ENCODE measurements at places on chromosomes 2 and 18.

GRCh38 chr2:89833116-89833779, 1141.8 kb downstream of the RPIA start:
- no peak for DNase-seq

- DNase-seq, result no peak
These were observed 76.6 kb downstream of the INPP4A start for GRCh38 chr2:98521266-98521665.

DNA sequence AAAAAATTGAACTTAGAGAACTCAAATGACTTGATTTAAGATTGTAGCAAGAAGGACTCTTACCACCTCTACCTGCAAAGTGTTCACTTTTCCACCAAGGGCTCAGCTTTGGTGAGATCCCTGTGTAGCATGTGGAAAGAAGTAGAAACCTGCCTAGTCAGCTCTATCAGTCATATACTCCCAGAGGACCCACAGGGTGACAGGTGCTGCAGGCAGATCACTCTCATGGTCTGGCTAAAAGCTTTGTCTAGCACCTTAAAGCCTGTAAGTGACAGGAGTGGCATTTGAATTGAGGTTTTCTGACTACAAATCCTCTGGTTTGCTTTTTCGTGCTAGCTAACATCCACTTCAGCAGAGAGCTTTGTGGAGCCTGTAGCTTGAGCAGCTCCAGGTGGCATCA, 18.7 kb upstream of the NEMP2 start:
- no peak for DNase-seq

DNA sequence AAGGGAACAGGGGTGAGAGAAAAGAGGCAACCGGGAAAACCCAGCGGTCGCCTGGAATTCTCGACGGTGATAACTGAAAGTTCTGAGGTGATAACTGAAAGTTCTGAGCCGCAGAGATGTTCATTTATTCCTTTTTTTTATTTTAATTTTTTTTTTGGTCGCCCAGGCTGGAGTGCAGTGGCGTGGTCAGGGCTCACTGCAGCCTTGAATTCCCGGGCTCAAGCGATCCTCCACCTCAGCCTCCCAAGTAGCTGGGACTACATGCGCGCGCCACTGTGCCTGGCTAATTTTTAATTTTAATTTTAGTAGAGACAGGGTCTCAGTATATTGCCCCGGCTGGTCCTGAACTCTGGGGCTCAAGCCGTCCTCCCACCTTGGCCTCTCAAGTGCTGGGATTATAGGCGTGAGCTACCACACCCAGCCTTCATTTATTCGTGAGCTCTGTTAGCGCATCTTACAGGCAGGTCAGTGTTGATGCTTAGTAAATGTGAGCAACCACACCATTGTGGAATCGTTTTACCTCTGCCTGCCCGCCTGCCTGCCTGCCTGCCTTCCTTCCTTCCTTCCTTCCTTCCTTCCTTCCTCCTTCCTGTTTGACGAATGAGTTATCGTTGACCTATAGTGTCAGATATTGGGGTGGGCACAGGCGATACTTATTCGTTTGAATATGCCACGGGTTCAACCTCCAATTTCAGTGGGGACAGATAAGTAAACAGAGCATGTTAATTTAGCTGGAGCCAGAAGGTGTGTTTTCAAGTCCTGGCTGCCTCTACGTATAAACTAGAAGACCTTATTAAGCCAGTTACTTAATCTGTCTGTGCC, 557 bp upstream of the E2F6 start:
- no peak for DNase-seq

DNA sequence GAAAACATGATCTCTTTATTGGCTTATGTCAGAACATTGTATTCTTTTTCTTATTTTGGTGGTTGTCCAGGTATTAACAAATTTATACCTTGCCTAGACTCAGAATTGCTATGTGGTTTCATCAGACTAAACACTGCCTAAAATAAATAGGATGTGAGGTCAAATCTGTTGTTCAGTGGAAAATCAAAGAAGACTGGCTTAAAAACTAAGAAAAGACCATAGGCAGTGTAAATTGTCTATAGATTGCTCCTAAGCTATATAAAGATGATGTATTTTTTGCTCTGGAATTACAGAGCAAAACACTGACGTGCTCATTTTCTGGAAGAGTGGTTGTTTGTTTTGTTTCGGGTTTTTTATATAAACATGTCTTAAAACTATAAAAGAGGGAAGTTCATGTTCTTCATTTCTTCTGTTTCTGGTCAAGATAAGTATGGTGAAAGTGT, 266.0 kb downstream of the ALPK2 start:
- DNase-seq, result no peak

GRCh38 chr2:10332402-10333246, 29.9 kb downstream of the HPCAL1 start:
- DNase-seq, result no peak

GRCh38 chr18:43534511-43534910, 257.2 kb upstream of the SYT4 start:
- DNase-seq, result no peak

DNA sequence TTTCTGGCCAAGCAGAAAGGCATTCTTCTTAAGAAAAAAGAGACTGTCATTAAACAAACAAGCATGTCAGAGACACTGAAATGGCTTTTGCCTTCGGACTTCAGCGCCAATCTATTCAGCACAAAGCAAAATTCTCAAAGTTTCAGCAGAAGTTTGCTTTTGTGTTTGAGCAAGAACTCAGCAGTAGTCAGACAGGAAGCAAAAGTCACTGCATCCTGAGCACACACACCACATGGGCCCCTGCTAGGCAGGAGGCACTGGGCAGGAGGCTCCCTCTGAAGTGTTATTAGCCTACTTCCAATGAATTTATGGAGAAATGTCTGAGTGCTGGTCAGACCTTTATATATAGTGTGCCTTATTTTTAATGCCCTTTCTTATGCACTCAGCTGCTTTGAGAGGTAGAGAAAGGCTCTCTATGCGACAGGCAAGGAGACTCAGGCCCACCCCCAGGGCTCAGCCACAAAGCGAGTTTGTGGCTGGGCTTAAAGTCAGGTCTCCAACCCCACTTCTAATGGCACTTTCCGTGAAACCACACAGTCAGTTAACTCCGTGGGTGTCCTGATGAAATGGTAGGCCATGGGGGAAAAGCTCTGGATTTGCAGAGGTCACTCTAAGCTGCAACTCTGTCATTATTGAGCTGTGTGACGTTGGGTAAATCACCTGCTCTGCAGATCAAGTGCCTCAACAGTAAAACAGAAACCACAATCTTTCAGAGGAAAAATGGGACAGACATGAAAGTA, 161.0 kb upstream of the TMEM200C start:
- DNase-seq, result no peak

- no peak for DNase-seq
These were observed 83.5 kb upstream of the RAB12 start for GRCh38 chr18:8525692-8526091.

DNA sequence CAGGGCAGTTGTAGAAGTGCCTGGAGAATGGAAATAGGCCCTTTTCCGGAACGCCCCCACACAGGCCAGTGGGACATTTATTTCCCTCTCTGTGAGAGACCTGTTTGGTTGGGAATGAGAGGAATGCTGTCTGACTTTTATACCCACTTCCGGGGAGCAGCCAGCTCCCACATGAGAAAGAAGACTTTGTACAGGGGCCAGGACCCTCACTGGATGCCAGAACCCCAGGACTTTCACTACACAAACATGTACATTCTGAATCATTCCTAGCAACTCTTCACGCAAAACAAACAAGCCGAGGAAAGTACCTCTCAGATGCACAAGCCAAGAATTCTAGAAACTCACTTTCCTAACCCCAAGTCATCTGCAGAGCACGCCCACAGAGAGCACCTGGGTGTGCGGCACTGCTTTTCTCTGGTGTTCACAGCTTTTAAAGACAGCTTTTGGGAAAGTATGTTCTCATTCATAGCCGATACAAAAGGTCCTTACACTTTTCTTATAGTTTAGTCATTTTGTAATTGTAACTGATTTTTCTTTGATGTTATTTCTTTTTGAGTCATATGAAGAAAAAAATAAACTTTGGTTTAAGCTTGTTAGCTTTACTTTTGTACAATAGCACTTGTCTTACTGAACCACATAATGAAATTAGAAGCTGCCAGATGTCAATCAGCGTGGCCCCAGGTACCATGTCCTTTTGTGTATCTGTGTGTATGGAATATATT, 856.1 kb upstream of the ID2 start:
- DNase-seq, result no peak

DNA sequence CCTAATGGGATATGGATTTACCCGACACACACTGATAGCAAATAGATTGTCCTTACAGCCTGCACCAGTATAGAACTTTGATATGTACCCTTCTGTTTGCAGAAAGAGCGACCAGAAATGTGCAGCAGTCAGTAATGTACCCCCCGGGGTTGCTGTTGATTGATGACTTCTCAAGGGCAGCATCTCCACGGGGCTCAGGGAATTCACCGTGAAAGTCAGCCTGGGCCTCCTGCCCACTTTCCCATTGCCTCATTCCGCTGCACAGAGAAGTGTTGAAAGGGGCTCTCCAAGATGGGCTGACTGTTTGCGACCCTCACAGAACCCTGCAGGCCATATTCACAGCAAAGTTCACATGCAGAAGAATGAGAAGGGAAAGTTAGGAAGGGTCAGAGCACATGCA, 241.3 kb downstream of the PRKCE start:
- DNase-seq, result no peak

DNA sequence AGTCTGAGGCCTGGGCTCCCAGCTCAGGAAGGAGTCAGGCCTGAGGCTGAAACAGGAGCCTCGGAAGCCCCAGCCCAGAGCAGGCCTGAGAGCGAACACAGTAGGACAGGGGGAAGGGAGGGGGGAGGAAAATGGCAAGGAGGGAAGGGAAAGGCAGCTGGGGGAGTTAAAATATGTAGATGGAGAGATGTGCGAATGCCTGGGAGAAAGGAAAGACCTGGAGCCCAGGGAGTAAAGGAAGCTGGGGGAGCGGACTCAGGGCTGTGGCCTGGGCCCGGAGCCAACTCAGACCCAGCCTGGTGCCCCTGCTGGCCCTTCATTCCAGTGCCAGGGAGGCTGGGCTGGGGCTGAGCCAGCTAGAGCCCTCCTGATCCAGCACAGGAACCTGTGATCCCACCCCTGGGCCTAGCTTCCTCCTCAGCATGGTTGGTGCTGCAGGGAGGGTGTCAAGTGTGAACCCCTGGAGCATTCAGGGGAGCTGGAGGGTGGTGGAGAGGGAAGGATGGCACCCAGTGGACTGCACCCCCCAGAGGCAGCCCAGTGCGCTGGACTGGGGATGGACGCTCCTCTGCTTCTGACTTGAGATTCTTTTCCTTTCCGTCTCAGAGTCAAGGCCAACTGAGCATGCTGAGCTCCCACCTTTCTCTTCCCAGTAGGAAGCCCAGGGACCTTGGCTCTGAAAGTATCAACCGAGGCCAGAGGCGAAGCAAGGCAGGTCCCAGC, 46.3 kb downstream of the EMX1 start:
- DNase-seq, result no peak

GRCh38 chr2:172995323-172996244, 80.1 kb upstream of the MAP3K20 start:
- no peak for DNase-seq

DNA sequence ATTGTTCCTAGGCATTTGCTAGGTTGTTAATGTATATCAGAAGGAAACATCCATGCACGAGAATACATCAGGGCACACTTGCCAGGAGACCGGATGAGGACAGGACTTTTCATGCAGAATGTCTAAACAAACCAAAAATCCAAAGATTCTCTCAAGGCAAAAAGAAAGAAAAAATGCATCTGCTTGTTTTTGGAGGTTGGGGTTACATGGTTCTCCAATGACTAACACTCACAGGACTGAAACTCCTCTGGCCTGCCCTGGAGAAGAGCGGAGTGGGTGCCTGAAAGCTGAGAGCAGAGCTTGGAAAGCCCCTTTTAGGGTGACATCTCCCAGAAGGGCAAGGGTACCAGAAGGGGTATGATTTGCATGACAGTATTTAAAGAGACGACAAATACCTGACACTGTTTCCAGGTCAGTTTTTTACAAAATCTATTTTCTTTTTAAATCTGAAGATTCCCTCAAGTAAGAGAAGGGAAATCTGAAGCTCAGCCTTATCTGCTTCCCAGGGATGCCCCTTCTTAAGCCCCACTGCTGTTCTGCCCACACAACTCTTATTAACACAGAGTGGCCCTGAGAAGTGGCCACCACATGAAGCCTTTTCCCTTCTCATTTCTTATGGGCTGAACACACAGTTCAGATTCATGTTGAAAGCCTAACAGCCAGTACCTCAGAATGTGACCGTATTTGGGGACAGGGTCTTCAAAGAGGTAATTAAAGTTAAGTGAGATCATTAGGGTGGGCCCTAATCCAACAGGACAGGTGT, 216.4 kb downstream of the STK39 start:
- DNase-seq, result no peak

DNA sequence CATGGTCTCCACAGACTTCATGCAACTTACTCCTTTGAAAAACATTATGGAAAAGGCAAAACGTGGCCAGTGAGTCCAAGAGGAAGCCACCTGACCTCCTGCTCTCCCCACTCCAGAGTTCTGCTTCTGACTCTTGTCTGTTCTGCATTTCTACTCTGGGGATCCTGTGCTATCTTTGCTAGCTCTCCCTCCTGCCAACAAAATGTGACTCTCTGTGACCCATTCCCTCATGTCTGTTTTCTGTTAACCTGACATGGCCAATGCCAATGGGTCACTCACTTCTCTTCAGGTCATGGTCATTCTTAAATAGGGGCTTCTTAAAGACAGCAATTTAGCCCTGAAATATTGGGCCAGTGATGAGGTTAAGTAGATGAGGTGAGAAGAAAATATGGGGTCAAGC, 210.3 kb downstream of the CDH20 start:
- DNase-seq, result no peak

DNA sequence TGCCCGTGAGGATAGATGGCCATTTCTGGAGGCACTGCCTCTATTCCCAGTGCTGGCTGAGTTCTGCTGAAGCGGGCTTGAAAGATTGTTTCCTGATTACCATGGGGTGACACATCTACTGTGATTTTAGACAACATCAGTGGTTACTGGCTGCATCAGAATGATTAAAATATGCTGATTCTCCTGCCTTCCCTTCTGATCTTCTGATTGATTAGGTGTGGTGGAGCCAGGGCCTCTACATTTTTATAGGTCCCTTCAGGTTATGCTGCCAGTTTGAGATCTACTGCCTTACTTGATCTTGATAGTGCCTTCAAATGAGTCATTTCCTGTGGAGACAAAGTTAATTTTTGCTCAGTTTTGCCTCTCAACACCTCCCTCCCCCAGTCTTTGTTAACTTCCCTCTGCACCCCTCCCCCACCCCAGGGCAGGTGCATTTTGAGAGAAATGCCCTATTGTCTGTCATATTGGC, 31.6 kb upstream of the SNORC start:
- DNase-seq, result peak; percentile 27

- no peak for DNase-seq
These were observed 291.4 kb downstream of the THSD7B start for GRCh38 chr2:137056704-137057103.

Measured in activated CD4-positive, CD25-positive, alpha-beta regulatory T cell (primary cell).